ENCODE measurements at places on chromosomes 12 and 14.

GRCh38 chr12:124545508-124546418 is 21.6 kb downstream of the NCOR2 start:
- no peak overlapping the region for H3K4me3 ChIP-seq
- no peaks in the 10 kb centered on the region for H3K27me3 ChIP-seq
- H3K36me3 ChIP-seq = 0 out of 2 replicates have a peak, but pooled peaks cover 9% of the 10 kb centered on the region
- no peak for DNase-seq
- peaks cover 25% of the 10 kb centered on the region for H3K4me1 ChIP-seq

GRCh38 chr14:77603654-77604255 is 12.7 kb downstream of the SPTLC2 start:
- H3K36me3 ChIP-seq = peaks cover 5% of the 10 kb centered on the region
- H3K27me3 ChIP-seq = no peaks in the 10 kb centered on the region
- DNase-seq = no peak
- H3K4me1 ChIP-seq = peaks cover 45% of the 10 kb centered on the region

DNA sequence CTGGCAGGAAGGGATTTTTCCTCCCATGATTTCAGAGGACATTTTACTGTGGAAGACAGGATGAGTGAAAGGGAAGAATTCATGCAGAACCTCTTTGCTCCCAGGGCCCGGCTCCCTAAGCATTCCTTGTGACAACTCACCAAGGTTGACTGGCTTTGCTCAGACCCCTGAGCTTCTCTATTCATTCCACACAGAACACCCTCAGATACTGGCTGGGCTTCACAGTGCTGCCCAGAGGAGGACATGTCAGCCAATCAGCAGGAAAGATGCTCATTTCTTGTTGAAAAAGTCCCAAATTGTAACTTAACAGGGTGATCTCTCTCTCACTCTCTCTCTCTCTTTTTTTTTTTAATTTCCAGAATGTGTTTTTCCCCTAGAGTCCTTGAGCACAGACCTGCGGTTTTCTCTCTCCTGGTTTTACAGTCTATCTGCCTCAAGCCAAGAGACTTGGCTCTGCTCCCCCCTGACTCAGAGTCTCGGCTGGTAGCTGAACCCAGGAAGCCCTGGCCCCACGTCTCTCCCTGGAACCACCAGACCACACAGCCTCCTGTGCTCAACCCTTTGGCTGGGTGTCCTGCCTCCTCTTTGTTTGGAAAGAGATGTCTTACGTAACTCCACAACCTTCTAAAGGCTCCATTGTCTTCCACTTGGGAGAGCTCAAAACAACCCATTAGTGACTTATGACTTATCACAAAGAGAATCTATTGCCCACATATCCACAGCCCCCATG is 43.9 kb downstream of the SSPN start:
- no peak for DNase-seq
- no peak overlapping the region for H3K4me3 ChIP-seq
- H3K27me3 ChIP-seq = no peaks in the 10 kb centered on the region
- peak overlapping the region; percentile 20 for H3K27ac ChIP-seq
- no peaks in the 10 kb centered on the region for H3K36me3 ChIP-seq
- no peaks in the 10 kb centered on the region for H3K4me1 ChIP-seq

GRCh38 chr14:67765192-67765834 is 51.1 kb downstream of the ZFYVE26 start:
- H3K27me3 ChIP-seq = no peaks in the 10 kb centered on the region
- DNase-seq = no peak
- no peak overlapping the region for H3K4me3 ChIP-seq
- peaks cover 61% of the 10 kb centered on the region for H3K36me3 ChIP-seq
- H3K4me1 ChIP-seq = no peaks in the 10 kb centered on the region

DNA sequence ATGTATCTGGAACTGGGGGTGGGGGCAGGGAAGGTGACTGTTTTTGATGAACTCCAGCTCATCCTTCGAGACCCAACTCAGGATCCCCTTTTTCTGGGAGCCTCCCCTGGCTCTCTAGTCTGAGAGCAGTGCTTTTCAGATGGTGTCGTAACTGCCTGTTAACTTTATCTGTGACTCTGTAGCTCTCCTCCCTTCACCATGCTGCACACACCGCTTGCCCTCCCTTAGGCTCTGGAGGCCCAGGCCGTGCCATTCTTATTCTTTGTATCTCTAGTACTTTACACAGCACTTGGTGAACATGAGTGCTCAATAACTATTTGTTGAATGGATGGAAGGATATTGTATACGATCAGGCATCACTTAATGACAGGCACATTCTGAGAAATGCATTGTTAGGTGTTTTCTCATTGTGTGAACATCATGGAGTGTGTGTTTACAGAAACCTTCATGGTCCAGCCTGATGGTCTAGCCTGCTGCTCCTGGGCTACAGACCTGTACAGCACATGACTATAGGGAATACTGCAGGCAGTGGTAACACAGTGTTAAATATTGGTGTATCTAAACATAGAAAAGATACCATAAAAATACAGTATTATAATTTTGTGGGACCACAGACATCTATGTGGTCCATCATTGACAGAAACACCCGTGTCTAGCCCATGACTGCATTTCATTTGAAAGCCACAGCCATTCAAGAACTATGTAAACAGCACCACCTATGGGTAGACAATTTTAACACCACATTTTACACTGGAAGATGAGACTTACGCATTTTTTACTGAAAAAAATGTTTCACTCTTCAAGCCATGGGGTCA is 91.8 kb downstream of the EML1 start:
- no peak for DNase-seq
- H3K36me3 ChIP-seq = no peaks in the 10 kb centered on the region

DNA sequence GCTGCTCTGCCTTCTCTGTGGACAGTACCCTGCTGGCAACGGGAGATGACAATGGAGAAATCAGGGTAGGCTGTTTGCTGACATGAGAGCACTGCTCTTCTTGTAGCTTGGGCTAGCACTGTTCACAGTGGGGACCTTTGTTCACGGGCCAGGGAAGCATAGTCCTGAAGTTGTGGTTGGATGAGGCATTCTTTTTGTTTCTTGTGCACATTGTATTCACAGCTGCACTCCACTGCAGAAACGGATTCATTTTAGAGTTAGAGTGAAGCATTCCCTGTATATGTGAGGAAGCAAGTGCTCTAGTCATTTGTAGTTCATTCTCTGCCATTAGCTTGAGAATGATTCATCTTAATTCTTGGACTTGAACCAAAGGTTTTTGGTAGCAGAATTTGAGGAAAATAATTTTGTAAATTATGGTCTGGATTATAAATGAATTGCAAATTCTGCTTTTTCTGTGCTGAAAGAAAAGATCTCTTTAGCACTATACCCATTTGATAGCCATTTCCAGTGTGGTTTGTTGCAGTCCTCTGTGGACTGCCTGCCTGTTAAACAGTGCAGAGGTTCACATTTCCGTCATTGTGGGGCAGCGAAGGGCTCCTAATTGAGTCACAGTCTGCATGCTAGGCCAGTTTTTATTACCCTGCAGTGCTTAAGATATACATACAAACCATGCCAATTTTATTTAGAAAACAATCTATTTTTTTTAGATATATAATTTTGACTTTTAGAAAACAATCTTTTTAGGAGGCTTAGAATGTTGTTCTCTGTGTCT is 80.6 kb downstream of the APAF1 start:
- no peak overlapping the region for H3K4me3 ChIP-seq
- H3K27ac ChIP-seq = no peak overlapping the region
- H3K36me3 ChIP-seq = peaks cover 74% of the 10 kb centered on the region
- DNase-seq = no peak
- no peaks in the 10 kb centered on the region for H3K4me1 ChIP-seq

DNA sequence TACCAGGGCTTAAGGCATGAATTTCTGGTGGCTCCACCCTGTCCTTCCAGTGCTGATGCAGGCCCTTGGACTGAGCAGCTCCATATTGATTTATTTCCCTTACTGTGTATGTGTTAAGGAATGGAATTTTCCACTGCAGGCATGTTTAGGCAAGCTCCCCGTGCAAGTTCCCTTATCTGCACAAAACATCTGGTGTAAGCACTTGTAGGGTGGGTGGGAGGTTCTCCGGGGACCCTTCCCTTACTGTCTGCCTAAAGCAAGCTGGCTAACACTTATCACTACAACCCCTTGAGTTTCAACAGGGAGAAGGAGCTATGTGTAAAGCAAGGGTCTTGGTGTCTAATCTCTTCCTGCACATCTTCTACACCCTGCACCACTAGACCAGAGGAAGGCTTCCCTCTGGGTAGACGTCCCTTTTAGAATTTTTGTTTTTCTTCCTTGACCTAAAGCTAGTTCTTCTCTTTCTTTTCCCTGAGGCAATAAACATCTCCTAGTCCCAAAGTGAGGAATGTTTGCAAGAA is 22.0 kb upstream of the DRAM1 start:
- no peak overlapping the region for H3K4me3 ChIP-seq
- no peak for DNase-seq
- H3K27ac ChIP-seq = peak overlapping the region; percentile 43
- H3K36me3 ChIP-seq = no peaks in the 10 kb centered on the region
- no peaks in the 10 kb centered on the region for H3K27me3 ChIP-seq

GRCh38 chr14:59305836-59306555 is 117.5 kb downstream of the DAAM1 start:
- H3K36me3 ChIP-seq = no peaks in the 10 kb centered on the region
- peak overlapping the region; percentile 83 for H3K27ac ChIP-seq
- DNase-seq = no peak
- no peaks in the 10 kb centered on the region for H3K27me3 ChIP-seq
- no peak overlapping the region for H3K4me3 ChIP-seq
- peaks cover 35% of the 10 kb centered on the region for H3K4me1 ChIP-seq

GRCh38 chr12:20757-21156 is 45.8 kb upstream of the IQSEC3 start:
- H3K27me3 ChIP-seq = no peaks in the 10 kb centered on the region
- DNase-seq = peak; percentile 39
- H3K4me3 ChIP-seq = no peak overlapping the region
- H3K36me3 ChIP-seq = peaks cover 24% of the 10 kb centered on the region
- H3K27ac ChIP-seq = no peak overlapping the region

DNA sequence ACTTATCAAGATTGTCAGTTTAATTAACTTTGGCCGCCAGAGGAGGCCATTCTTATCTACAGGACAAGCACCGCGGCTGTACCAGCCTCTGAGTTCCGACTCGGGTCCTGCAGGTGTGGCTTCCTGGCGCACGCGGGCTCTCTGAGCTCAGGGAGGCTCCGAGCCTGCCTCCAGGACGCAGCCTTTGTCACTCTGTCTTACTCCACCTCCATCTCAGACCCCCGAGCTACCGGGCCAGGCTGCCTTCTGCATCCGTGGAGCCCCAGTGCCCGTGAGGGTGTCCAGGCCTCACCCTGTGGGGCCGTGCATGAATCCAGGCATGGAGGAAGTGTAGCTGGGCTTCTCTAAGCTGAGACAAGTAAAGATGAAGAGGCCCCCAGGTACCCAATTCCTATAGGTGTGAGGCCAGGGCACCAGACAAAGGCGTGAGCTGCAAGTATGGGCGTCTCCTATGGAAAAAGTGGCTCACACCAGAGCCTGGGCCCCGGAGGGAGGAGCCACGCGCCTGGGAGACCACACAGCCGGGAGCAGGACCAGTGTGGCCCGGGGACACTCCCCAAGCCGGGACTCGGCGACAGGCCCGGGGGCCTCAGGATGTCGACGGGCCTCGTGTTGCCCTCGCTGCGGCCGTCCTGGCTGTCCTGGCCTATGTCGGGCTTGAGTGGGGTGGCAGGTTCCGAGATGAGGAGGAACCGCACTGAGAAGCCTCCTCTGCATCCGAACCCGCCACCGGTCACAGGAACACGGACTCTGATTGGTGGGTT is 42.8 kb downstream of the NOC4L start:
- H3K4me1 ChIP-seq = no peaks in the 10 kb centered on the region
- no peak for DNase-seq
- H3K27ac ChIP-seq = no peak overlapping the region
- H3K36me3 ChIP-seq = no peaks in the 10 kb centered on the region
- H3K4me3 ChIP-seq = no peak overlapping the region

GRCh38 chr12:50488801-50489200 is 16.0 kb upstream of the DIP2B start:
- H3K27ac ChIP-seq = no peak overlapping the region
- no peaks in the 10 kb centered on the region for H3K4me1 ChIP-seq
- no peaks in the 10 kb centered on the region for H3K27me3 ChIP-seq
- no peaks in the 10 kb centered on the region for H3K36me3 ChIP-seq
- no peak overlapping the region for H3K4me3 ChIP-seq

GRCh38 chr12:66241061-66242043 is 52.3 kb downstream of the IRAK3 start:
- no peak overlapping the region for H3K4me3 ChIP-seq
- H3K4me1 ChIP-seq = no peaks in the 10 kb centered on the region
- H3K36me3 ChIP-seq = no peaks in the 10 kb centered on the region

GRCh38 chr12:81206429-81206828 is 128.6 kb downstream of the ACSS3 start:
- H3K4me1 ChIP-seq = no peaks in the 10 kb centered on the region
- H3K27ac ChIP-seq = no peak overlapping the region
- peaks cover 3% of the 10 kb centered on the region for H3K27me3 ChIP-seq
- no peaks in the 10 kb centered on the region for H3K36me3 ChIP-seq

GRCh38 chr12:102763471-102763870 is 153.6 kb downstream of the PAH start:
- H3K27ac ChIP-seq = no peak overlapping the region
- no peaks in the 10 kb centered on the region for H3K27me3 ChIP-seq
- H3K36me3 ChIP-seq = no peaks in the 10 kb centered on the region
- no peaks in the 10 kb centered on the region for H3K4me1 ChIP-seq
- no peak for DNase-seq

DNA sequence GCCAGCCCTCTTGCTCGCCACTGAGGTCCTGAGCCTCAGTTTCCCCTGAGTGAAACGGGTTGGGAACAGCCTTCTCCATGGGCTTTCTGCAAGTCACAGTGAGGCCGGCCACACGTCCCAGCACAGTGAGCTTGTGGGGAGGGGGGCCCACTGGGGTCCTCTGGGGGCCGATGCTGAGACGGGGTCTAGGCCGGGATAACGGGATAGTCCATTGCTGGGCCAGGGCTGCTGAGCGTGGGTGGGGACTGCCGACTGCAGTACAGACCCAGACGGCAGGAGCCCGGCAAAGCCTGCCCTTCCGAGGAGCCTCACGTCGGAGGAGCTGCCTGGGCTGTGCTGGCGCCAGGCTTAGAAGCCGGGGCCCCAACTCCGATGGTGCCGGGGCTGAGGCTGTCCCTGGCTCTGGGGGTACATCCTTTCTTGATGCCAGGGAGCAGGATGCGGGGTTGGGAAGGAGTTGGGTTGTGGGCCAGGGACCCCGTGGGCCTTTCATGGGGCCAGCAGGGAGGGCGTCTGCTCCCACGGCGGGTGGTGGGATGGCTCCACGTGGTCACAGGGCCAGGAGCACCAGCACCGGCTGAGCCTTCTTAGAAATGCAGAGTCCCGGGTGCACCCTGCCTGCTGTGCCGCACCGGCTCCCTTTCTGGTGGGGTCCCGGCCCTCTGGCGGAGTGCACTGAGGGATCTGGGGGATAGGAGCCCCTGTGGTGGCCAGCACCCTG is 24.2 kb downstream of the NOC4L start:
- peak; percentile 44 for DNase-seq
- no peak overlapping the region for H3K4me3 ChIP-seq
- H3K27me3 ChIP-seq = peaks cover 36% of the 10 kb centered on the region
- H3K27ac ChIP-seq = no peak overlapping the region

DNA sequence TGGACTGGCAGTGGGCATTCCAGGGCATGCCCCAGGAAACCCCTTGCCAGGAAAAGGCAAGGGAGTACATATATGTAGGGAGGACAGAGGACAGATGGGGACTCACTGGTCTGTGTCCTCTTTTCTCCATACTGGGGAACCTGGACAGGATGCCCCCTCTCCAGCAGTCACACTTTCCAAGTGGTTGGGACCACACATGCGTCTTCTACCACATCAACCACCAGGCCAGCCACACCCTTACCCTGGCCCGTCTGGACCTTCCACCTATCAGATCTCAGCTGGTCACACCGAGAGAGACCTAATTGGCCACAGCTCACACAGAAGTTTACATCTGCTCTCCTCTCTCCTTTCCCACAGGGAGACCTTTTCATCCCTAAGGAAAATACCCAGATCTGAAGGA is 8.3 kb downstream of the ANKRD33 start:
- H3K36me3 ChIP-seq = no peaks in the 10 kb centered on the region
- no peaks in the 10 kb centered on the region for H3K4me1 ChIP-seq
- H3K27me3 ChIP-seq = no peaks in the 10 kb centered on the region
- no peak overlapping the region for H3K4me3 ChIP-seq
- peak; percentile 28 for DNase-seq
